ENCODE measurements at places on chromosomes 13 and 19. TPM values are rescaled to one million over a fixed set of nuclear protein-coding genes. Genes with fewer than 3 reads are reported as not detected.

The ZNF823 gene
- total RNA-seq: 5.6 TPM

The PRODH2 gene
- not detected for total RNA-seq

- H3K4me3 ChIP-seq: no peak overlapping the region
- H3K4me1 ChIP-seq: no peaks in the 10 kb centered on the region
- H3K36me3 ChIP-seq: no peaks in the 10 kb centered on the region
- H3K27ac ChIP-seq: no peak overlapping the region
- no peak for DNase-seq
Observed at GRCh38 chr13:76351541-76352229, 534.5 kb downstream of the KCTD12 start.

The SIGLEC7 gene
- total RNA-seq: not detected

DNA sequence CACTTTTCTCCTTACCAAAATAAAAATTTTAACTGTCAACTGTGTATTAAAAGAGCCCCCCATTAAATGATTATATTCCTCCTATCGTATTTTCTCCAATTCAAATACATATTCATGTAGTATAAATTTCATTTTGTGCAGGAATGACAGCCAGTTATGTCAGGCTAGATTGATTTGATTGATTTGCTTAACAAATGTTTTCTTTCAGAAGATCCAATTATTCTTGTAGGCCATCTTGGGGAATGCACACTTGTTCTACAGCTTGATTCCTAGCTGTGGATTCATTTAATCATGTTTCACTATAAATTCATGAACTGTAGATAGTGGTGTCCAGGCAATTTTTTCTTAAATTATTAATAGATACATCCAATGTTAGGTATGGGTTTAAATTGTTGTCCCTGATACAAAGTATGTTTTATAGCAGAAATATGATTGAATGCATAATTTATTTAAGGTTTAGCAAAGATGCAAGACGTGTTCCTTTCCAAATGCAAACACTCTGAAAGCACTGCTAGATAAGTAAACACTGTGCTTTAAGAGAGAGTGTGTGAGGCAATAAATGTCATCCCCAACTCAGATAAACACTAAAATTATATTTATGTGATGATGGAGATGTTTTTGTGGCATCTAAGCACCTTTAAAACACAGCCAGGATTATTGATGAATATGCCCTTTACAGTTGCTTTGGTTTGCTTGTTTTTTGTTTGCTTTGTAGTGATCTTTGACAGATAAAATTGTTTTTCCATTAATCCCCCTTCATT is 531.1 kb downstream of the DCT start:
- no peak for DNase-seq
- H3K27ac ChIP-seq: no peak overlapping the region
- H3K4me1 ChIP-seq: no peaks in the 10 kb centered on the region
- H3K4me3 ChIP-seq: no peak overlapping the region
- no peaks in the 10 kb centered on the region for H3K36me3 ChIP-seq
- no peaks in the 10 kb centered on the region for H3K27me3 ChIP-seq

- H3K4me3 ChIP-seq: no peak overlapping the region
- no peak for DNase-seq
- H3K36me3 ChIP-seq: no peaks in the 10 kb centered on the region
- 0 out of 2 replicates have a peak, but pooled peaks cover 3% of the 10 kb centered on the region for H3K27me3 ChIP-seq
- H3K4me1 ChIP-seq: no peaks in the 10 kb centered on the region
- no peak overlapping the region for H3K27ac ChIP-seq
Observed at GRCh38 chr19:54084410-54084809, 3.2 kb upstream of the TARM1 start.

DNA sequence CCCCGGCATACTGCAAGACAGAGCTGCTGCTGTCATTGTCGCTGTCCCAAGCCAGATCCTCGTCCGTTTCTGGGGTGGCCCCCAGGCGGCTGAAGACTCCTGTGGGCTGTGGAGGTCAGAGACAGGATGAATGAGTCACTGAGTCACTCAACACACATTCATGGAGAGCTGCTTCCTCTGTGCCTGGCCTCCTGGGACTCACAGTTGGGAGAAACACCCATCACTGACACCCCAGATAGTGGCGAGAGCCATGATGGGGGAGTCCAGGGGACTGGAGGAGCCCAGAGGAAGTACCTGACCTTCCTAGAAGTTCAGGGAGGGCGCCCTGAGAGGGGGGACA is 26.0 kb downstream of the C19orf47 start:
- H3K4me1 ChIP-seq: no peaks in the 10 kb centered on the region
- H3K4me3 ChIP-seq: no peak overlapping the region

The SLC8A2 gene
- total RNA-seq: not detected

The IGSF23 gene
- total RNA-seq: not detected

The ZNF880 gene
- total RNA-seq: 3.2 TPM

DNA sequence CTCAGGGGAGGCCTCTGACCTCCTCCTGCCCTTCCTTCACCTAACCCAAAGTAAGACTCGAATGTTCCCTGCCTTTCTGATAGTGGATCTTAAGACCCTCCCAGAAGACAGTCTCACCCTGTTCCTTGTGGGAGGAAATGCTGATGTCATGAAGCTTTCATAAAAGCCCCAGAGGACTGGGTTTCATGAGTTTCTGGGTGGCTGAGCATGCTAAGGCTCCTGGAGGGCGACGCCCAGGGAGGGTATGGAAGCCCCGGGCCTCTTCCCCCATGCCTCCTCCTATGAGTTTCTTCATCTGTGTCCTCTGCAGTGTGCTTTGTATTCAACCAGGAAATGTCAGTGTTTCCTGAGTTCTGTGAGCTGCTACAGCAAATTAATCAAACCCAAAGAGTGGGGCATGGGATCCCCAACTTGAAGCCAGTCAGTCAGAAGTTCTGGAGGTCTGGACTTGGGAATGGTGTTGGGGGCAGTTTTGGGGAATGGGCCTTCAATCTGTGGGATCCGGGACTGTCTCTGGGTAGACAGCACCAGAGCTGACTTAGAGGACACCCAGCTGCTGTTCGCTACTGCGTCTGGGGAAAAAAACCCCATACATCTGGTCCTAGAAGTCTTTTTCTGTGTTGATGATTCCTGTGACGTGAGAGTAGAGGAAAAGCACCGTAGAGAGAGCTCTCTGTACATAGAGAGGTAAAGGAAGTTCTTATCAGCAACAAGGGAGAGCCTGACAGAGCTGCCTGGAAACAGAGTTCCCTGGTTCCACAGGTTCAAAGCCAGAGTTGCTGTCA is 2.0 kb upstream of the LILRB2 start:
- H3K36me3 ChIP-seq: no peaks in the 10 kb centered on the region
- no peak for DNase-seq
- H3K27me3 ChIP-seq: peaks cover 86% of the 10 kb centered on the region
- H3K4me3 ChIP-seq: no peak overlapping the region
- no peak overlapping the region for H3K27ac ChIP-seq

The RAVER1 gene
- 81.8 TPM for total RNA-seq

All from PC-3 (cell line).